ENCODE measurements at places on chromosomes 6 and 20.

DNA sequence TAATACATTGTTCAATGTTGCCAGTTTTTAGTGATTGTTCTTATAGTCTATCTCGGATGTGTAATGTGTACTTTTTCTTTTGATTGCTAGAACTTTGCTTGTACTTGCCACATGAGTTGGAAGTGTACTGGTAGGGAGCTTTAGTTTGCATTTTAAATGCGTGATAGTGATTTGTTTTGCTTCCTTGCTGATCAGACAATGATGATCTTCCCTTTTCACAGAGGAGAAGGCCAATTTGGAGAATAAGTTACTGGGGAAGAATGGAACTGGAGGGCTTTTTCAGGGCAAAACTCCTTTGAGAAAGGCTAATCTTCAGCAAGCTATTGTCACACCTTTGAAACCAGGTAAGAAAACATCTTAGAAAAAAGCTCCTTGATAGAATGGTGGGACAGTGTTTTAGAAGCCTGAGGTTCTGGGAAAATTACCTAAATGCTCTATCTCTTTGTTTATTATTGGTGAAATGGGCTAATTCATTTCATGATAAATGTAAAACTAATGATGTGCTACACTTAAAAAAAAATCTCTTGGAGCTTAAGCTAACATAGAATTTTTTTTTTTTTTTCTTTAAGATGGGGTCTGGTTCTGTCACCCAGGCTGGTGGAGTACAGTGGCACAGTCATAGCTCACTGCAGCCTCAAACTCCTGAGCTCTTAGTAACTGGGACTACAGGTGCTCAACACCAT lies 20.9 kb downstream of the TPX2 start:
- DNase-seq, result no peak

DNA sequence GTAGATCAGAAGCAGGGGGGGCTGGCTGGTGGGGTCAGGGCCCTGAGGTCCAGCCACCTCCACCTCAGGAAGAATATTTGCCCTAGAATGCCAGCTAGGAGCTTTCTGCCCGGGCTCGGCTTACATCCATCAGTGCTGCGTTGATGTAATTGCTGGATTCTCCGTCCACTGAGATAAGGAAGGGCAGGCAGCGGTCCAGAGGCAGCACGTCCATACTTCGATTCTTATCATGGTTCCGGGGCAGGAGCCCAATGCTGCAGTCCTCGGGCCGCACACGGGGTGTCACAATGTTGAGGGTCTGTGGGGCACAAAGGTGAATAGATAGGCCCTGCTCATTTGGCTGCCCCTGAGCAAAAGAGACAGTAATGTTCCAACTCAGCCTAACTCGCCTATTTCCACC lies 483.8 kb upstream of the CHD6 start:
- no peak for DNase-seq

GRCh38 chr6:4352731-4353130 lies 217.4 kb upstream of the ECI2 start:
- DNase-seq, result no peak

DNA sequence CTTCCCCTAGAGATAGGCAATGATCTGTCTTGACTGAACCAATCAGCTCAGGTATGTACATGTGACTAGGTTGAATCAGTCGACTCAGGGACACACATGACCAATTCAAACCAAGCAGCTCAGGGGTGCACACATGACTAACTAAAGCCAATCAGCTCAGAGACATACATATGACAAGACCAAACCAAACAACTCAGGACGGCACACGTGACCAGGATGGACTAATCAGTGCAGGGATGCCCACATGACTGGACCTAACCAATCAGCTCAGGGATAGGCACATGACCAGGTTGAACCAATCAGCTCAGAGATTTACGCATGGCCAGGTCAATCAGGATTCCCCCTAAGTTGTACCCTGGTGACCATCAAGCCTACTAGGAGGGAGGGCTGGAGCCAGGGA lies 310.3 kb downstream of the CDH26 start:
- DNase-seq, result no peak

DNA sequence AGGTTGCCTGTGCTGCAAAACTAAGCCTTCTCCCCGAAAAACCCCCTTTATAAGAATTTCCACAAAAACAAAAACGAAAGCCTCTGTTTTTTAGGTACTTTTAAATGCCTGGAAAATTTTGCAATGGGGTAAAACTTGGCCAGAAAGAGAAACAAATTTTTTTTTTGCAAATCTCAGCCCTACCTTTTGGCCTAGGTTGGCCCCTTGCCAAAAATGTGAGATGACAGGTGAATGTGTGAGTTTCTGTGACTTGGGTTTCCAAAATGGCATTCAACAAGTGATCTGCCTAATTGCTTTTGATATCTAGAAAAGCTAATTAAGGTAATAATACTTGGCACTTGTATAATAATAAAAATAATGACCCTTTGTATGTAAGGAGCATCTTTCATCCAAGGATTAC lies 48.4 kb downstream of the MAFB start:
- no peak for DNase-seq

- DNase-seq, result no peak
Observed at GRCh38 chr6:7088076-7088742, 19.6 kb upstream of the RREB1 start.

- DNase-seq, result no peak
Observed at GRCh38 chr6:4472969-4473642, 303.1 kb upstream of the CDYL start.

DNA sequence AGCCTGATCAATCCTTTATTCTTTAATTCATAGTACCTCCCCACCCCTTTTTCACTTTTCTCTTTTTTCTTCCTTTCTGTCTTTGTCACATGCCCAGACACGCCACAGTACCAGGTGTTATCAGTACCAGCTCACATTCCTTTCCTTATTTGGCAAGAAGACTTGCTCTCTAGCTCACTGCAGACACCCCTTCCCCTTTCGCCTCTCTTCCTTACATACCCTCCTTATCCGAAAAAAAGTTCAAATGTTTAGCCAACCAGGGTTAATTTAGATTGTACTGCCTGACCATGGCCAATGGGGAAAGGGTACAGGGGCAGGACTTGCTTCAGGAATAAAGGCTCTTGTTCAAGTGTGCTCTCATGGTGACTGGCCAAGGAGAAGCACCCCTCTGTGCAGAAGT lies 9.3 kb upstream of the SIRPB2 start:
- DNase-seq, result no peak

GRCh38 chr6:114216789-114217467 lies 125.9 kb downstream of the HS3ST5 start:
- no peak for DNase-seq

DNA sequence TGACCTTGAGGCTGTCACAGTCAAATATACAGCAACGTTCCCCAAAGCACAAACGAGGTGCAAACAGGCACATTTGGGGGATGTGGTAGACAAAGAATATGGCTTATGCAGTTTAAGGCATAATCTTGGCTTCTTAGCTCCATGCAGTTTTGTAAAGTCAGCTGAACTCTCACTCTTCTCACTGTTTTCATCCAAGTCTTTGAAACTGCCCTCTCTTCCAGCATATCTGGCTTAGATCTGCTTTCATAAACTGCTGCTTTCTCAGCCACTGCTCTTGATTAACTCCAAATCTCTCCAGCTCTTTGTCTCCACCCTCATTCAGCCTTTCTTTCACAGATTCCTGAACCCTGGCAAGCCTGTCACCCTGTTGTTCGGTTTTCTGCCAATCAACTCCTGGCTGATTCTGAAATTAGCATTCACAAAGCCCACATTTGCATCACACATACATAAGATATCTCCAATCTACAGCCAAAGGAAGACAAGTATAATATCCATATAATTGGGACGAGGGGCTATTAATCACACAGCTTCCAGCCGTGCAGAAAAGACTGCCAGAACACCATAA lies 301.1 kb upstream of the RNF217 start:
- DNase-seq, result no peak

- DNase-seq, result no peak
Observed at GRCh38 chr6:157665180-157665579, 157.9 kb upstream of the SNX9 start.

GRCh38 chr20:46123482-46124245 lies 5.5 kb downstream of the CD40 start:
- DNase-seq, result no peak

GRCh38 chr20:47448429-47448828 lies 53.3 kb upstream of the NCOA3 start:
- DNase-seq, result no peak

DNA sequence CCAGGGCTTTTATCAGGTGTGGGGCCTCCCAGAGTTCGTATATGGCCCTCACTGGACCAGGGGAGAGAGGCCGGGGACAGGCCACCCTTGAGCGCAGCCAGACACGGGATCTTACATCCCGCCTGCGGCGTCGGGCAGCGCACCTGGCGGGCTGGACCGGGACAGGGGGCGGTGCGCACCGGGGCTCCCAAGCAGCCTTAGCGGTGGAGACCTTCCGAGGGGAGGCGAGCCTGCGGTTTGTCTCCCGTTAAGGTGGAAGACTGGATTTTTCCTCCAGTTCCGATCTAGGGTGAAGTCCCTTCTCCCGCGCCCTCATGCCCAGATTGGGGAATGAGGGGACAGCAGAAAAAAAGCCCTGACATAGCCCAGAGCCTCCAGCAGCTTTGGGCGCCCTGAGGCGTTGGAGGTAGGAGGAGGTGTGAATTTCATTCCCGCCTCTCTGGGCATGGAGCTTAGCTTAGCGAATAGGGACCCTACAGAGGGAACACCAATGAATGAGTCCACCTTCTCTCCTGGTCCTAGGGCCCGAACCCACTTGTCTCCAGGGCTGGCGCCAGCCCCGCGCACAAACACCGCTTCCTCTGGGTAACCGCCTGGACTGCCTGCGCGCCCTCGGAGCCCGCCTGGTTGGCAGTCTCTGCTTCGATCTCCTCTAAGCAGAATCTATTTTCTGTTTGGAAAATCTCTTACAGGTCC lies 6.7 kb upstream of the LAMP5 start:
- no peak for DNase-seq

GRCh38 chr20:63740627-63741353 lies 1.2 kb downstream of the SLC2A4RG start:
- no peak for DNase-seq

DNA sequence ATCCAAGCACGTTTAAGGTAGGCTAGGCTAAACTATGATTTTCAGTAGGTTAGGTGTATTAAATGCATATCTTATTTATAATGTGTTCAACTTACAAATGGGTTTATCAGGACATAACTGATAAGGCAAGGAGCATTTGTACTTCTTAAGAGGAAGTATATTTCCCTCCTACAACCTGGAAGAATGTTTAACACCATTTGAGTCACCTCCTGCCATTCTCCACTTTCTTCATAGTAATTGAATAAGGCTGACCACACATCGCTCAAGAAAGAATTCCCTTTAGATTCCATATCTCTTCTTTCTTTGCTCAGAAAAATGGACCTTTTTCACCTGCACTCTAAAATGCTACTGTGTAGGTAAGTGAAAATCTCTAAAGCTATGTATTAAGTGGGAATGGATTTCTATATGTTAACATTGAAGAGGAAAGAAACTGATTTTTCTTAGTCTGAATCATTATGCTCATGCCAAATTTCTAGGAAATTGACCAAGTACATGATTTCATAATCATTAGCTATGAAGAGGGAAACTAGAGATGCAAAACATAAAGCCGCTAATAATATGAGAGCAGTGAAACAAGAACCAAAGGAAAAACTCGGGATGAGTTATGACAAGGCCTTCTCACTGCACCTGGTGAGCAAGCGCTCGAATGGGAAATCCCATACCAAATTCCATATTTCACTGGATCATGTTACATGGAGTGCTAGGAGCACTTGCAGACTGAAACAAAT lies 210.4 kb downstream of the ALDH8A1 start:
- no peak for DNase-seq

GRCh38 chr6:149127212-149127611 lies 190.3 kb upstream of the TAB2 start:
- no peak for DNase-seq

- DNase-seq, result no peak
Observed at GRCh38 chr6:45929421-45930361, 86.0 kb downstream of the CLIC5 start.

- no peak for DNase-seq
Observed at GRCh38 chr6:40854592-40854991, 184.4 kb downstream of the UNC5CL start.

DNA sequence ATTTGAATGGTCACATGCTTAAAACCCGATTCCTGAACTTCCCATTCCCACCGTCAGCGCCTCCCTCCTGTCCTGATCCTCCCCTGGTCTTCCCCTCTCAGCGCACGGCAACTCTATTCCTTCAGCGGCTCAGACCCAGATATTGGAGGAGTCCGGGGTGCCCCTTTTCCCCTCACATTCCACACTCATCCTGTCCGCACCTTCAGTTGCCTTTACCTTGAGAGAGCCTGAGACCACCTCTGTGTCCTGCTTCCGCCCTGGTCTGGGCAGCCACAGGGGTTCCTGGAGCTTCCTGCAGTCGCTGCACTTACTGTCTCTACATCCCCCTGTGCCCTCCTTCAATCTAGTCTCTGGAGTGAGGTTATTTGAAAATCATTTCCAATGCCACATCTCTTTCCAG lies 193.4 kb downstream of the BCAS1 start:
- no peak for DNase-seq

- DNase-seq, result no peak
Observed at GRCh38 chr6:74510878-74511277, 695.0 kb downstream of the COL12A1 start.

GRCh38 chr6:104344223-104344622 lies 515.5 kb downstream of the HACE1 start:
- no peak for DNase-seq

DNA sequence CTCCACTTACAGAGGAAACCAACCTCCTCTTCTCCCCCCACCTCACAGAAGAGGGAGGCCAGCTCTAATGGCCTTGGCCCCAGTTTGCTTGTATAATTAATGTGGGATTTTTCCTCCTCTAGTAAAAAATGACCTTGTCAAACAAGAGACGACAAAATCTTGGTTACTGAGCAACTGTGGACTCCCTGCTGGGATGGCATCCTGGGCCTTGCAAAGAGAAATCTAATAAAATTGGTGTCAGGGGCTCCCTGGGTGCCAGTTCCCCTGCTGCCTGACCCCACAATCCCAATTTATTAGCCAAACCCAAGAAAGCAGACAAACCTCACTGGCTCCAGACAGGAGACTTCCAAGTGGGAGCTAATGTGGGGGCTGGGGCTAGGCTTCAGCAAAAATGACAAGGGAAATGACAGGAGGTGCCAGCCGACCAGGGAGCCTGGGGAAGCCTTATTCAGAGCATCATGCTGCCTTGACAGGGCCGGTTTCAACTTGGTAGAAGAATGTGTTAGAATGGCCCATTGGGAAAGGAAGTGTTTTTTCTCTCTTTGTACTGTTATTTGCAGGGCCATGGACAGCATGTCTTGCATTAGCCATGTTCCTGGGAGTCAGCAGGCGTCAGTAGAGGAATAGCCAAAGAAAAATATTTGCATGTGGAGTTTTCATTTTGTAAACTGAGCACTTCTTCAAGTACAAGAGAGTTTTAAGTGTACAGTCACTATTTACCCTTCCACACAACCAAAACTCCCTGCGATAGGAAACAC lies 816.9 kb downstream of the DHX35 start:
- no peak for DNase-seq

- DNase-seq, result no peak
Observed at GRCh38 chr6:41570259-41570615, 24.1 kb downstream of the FOXP4 start.

- DNase-seq, result no peak
Observed at GRCh38 chr6:25022140-25022553, 86.4 kb upstream of the RIPOR2 start.

GRCh38 chr6:114739656-114740055 lies 396.8 kb upstream of the HS3ST5 start:
- DNase-seq, result no peak
